Glomerular endothelial cell (primary cell): ENCODE measurements at places on chromosomes 2 and 18. TPM values are rescaled to one million over a fixed set of nuclear protein-coding genes. Genes with fewer than 3 reads are reported as not detected.

GRCh38 chr2:236915186-236915585, 170.5 kb upstream of the COPS8 start:
- DNase-seq = no peak

GRCh38 chr2:72864500-72864899, 22.7 kb upstream of the SPR start:
- no peak for DNase-seq

DNA sequence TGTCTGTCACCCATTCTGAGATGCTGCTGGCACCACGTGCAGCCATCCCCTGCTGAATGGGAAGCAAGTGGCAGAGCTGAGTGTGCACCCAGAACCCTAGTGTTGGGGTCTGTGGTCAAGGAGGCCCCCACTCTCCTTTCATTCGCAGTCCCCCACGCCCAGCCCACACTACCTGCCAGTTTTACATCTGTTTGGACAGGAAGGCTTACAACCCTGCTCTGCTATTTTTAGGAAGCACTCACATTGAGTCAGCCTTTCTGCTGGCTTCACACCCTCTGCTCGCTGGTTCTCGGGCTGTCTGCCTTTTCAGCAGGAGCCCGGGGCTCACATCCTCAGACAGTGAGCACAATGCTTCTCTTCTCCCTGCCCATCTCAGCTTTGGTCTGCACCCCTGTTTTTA, 10.7 kb upstream of the ADCY3 start:
- no peak for DNase-seq

Gene RBM44
- total RNA-seq = 0.05 and 0.18 TPM in 2 replicates

GRCh38 chr18:13511961-13512577, 214.3 kb downstream of the FAM210A start:
- no peak for DNase-seq

Gene NCKAP5
- total RNA-seq = 6.8 and 9.9 TPM in 2 replicates

DNA sequence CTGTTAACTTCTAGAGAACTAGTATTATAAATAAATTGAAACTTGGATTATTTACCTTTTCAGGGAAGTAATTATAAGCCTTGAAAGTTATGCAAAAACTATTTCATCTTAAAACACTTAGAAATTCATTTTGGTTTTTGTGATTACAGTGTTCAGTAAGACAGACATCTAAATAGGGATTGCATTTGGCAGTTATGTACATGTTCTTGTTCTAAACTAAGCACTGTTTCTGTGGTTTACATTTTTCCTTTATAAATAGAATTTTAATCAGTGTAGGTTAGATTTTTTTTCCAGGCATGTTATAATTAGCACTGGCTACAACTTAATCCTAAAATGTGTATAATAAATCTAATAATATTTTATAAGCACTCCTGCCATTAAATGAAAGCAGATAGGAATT, 35.0 kb downstream of the LCLAT1 start:
- no peak for DNase-seq

- DNase-seq = no peak
These were observed 153.4 kb upstream of the SOX11 start for GRCh38 chr2:5538772-5539171.

- DNase-seq = peak; percentile 78
These were observed 57.6 kb downstream of the SFXN5 start for GRCh38 chr2:73013936-73014335.

- DNase-seq = no peak
These were observed 90.0 kb downstream of the ZCCHC2 start for GRCh38 chr18:62612776-62613175.

DNA sequence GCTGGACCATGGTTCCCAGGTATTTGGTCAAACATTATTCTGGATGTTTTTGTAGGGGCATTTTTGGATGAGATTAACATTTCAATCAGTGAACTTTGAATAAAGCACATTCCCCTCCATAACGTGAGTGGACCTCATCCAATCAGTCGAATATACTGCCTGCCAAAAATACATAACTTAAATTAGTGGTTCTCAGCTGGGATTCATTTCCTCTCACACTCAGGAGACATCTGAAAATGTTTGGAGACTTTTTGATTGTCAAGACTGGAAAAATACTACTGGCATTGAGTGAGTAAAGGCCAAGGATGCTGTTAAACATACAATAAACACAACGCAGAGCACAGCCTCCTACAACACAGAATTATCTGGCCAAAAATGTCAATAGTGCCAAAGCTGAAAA, 198.2 kb downstream of the MYO1B start:
- DNase-seq = no peak

Gene SRD5A2
- not detected in 2 replicates for total RNA-seq

DNA sequence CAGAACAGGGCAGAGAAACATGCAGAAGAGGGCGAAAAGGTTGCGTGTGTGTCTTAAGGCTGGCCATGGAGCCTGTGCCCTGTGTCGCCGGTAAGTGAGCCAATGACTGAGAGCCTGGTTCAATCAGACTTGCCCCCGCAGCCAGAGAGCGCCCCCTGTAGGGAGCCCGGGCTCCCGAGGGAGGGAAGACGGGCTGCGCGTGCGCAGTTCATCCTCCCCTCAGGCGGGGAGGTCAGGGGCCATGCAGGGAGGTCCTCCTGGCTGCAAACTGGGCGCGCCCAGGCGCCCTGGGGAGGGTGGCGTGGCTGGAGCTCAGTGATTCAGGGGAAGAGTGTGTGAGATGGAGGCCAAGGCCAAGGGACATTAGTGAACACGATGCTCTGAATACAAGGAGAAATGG, 276.6 kb downstream of the PHLPP1 start:
- DNase-seq = no peak

Gene RUFY4
- total RNA-seq = not detected in 2 replicates

GRCh38 chr2:240402566-240403272, 32.7 kb upstream of the GPC1 start:
- DNase-seq = no peak

- no peak for DNase-seq
These were observed 4.9 kb upstream of the IMP4 start for GRCh38 chr2:130337735-130338325.

Gene C2orf80
- total RNA-seq = not detected in 2 replicates

Gene RAMP1
- total RNA-seq = not detected in 2 replicates

DNA sequence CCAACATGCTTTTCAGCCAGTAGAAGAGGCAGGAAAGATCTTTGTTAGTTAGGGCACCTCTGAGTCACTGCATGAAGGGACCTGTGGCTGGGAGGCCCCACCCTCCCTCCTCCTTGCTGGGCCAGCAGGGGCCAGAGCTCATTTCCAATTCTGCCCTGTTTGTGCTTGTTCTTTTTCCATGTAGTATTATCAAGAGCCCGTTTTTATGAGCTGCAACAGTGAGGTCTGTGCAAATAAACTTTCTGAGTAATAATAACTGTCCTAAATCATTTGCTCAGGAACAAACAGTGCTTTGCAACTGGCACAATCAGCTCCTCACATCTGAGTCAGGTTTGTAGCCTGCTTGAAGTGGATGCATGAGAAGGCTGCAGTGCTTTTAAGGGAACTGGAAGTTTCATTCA, 128.0 kb downstream of the ARL4C start:
- no peak for DNase-seq

Gene GKN2
- not detected in 2 replicates for total RNA-seq

Gene PXDN
- 1,281 and 1,930 TPM in 2 replicates for total RNA-seq

Gene BBS5
- total RNA-seq = 3.0 and 5.5 TPM in 2 replicates

- no peak for DNase-seq
These were observed 84.5 kb downstream of the PDK1 start for GRCh38 chr2:172640389-172640788.

Gene TNFAIP6
- total RNA-seq = 0.82 TPM in 1 of 2 replicates, not detected in the other

Gene NYAP2
- total RNA-seq = not detected in 2 replicates

Gene FOXI3
- not detected in 2 replicates for total RNA-seq

DNA sequence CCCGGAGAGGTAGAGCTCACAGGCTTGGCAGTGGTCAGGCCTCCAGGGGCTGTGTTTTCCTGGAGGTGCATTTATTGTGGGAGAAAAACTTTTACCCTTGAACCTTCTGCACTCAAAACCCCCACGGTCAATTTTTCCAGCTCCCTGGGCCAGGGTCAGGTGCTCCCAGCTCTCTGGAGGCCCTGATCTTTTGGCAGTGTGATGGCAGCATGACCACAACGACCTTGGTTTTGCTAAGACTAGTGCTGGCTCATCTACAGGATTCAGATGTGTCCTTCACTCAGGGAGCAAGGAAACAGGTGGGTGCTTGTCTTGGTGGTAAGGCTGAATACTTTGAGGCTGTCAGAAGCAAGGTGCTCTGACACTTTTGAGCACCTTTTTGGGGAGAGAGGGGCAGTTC, 92.3 kb downstream of the CCDC93 start:
- DNase-seq = no peak

Gene KLHL14
- 0.47 and 0.48 TPM in 2 replicates for total RNA-seq

DNA sequence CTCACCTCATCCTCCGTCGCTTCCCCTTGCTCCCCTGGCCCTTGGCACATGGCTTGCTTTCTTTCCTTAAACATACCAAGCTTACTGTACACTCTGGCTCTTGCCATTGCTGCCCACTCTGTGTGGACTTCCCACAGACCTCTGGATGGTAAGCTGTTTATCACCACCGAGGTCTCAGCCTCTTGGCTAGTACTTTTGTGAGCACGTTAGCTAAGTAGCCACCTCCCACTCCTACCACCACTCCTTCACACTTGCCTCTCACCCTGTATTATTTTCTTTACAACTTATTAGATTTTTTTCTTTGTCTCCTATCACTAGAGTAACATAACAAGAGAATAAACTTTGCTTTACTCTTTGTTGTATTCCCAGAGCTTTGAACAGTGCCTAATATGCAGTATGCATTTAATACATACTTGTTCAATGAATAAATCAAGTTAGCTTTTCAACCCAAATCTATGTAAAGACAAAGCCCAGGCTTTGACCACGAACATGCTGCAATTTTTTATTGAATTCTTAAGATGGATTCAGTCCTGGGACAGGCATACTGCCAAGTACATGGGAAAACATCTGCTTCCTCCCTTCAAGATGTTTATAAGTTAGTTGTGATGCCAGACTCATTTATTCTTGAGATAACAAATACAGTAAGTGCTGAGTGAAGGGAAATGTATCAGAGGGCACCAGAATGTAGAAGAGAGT, 25.0 kb upstream of the MSGN1 start:
- peak; percentile 94 for DNase-seq

Gene ANKRD30BL
- not detected in 2 replicates for total RNA-seq

Gene FEV
- total RNA-seq = not detected in 2 replicates

- DNase-seq = no peak
These were observed 24.2 kb upstream of the C2orf42 start for GRCh38 chr2:70214953-70215549.

GRCh38 chr2:204343685-204344084, 201.6 kb upstream of the PARD3B start:
- DNase-seq = no peak

Gene NPPC
- total RNA-seq = 0.82 TPM in 1 of 2 replicates, not detected in the other

DNA sequence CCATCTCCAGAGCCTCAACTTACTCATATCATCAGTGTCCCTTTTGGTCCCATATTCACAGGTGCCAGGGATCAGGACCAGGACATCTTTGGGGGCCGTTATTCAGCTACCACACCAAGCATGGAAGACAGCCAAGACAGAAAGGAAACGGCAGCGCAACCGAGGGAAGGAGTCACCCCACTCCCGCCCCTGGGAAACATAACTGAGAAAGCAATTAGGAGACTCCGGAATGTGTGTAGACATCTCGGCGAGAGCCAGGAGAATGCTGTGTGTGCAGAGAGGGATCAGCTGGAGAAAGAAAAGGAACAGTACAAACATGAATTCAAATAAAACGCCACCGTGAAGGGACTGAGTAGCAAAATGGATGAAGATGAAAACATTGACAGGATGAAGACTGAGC, 13.4 kb upstream of the BOK start:
- no peak for DNase-seq

DNA sequence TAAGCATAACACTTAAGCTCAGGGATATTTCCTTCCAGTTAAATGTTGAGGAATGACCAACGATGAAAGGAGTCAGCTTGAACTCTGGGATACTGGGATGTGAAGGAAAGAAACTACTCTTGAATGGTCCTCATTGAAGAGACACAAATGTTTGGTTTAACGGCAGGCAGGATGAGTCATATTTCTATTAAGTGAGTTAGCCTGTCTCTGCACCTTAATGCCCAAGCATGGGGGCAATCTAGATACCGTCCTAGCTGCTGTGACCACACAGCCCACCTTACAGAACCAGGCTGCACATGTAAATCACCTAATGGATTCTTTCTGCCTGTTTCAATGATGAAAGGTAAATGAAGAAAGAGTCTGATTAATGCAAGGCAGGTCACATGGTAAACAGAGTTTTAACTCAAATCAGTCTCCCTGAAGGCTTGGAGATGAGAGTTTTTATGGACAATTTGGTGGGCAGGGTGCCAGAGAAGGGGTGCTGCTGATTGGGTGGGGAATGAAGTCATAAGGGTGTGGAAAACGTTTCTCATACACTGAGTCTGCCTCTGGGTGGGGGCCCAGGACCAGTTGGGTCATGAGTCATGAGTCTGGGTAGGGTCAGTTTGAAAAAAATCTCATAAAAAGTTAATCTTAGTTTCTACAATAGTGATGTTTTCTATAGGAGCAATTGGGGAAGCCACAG, 144.6 kb upstream of the MMADHC start:
- DNase-seq = no peak

DNA sequence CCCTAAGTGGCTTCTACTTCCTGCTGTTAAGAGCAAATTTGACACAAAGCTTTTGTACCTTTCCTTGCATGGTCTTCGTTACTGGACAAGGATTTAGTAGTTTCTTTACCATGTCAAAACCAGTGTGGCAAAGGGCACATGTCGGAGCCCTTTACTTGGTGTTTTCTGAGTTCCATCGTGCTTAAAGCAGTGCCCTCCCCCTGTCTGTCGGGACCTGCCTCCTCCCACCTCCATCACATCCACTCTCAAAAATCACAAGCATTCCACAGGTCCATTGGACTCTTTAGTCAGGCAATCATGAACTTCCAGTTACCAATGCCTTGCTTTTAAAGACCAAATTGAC, 763 bp downstream of the CCDC141 start:
- no peak for DNase-seq

DNA sequence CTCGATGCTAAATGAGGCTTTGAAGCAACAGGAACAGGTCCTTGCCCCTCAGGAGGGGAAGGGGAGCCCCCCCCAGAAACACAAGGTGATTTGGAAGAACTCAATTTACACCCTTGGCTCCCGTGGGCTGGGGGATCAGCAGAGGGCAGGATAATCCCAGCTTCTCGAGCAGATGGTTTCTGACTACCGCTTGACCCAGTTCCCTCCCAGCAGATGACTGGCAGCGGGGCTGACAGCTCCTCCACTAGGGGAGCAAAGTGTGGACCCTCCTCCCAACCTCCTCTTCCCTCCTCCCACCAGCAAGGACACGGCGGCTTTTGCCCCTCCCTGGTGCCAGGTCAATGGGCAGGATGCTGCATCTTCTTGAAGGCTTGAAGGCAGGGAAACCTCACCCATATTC, 3.5 kb upstream of the INHBB start:
- DNase-seq = no peak

GRCh38 chr18:48013162-48013561, 82.7 kb upstream of the SMAD2 start:
- DNase-seq = no peak

Gene ZNF24
- total RNA-seq = 22.4 and 25.4 TPM in 2 replicates

DNA sequence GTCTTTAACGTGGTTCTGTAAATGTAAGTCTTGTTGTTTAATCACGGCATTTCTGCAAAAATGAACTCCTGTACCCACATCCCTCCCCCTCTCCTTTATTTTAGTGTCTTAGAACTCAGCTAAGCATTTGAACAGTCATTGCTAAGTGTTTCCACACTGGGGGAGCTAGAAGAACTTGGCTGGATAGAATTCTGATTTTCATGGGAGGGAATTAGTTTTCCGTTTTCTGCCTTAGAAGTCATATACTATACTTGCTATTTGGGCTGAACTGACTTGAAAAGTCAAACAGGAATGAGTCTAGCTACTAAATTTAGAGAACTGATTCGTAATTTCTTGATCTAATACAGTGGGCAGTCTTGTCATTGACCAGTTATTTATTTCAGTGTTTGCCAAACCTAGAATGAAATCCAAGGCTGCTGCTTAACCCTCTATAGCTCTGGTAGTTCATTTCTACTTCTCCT, 61.1 kb downstream of the FMNL2 start:
- no peak for DNase-seq
